ENCODE measurements at places on chromosomes 12 and 14.

GRCh38 chr12:2190085-2190484 is 137.3 kb downstream of the CACNA1C start:
- no peak for DNase-seq

GRCh38 chr12:84542289-84542688 is 370.3 kb downstream of the SLC6A15 start:
- DNase-seq: no peak

DNA sequence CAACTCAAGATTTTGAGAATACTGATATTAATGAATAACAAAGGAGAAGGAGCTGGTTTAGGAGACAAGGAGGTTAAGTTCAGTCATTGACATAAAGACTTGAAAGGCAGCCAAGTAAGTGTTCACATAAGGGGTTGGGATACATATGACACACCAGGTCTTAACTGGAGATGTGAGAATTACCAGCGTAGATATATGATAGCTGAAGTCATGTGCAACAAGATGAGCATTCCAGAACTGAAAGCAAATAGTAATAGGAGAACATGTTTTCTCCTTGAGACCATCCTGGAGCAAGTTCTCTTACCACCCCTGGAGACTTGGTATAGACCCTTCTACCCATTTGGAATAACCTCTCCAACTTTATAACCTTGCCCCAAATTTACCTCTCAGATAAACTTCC is 43.3 kb upstream of the NPFF start:
- DNase-seq: no peak

DNA sequence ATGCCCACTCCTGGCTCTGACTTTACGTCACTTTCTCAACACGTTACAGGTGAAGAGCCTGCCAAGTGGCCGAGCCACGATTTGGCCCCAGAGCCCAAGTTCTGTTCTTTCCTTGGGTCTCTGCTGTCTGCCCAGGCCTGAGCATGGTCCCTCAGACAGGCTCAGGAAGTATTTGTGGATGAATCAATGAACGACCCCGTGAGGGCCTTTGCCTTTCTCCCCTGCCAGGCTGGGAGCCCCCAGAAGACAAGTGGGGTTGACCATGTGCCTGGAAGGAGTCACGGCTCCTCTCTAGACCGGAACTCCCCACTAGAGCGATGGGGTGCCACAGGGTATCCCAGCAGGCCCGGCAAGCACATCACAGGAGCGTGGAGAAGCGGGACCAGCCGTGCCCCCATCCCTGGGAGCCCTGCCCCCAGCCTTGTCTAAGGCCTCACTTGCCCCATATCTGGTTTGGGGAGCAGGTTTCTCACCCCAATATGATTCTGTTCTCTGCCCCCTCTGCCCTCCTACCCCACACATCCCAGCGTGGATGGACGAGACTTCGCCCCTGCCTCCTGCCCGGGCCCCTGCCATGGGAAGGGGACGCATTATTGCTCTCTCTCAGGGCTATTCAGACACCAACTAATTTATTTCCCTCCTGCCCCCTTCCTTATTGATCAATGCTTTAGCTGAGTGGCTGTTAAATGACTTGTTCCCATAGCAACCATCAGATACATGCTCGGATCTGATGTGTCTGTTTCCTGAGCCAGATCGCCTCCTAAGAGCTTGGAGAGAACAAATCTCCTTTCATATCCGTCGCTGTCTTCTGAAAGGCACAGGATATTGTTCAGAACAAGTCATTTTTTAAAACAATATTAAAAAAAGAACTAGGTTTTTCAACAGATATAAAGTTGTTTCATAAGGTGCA is 69.0 kb downstream of the DIO3 start:
- no peak for DNase-seq

DNA sequence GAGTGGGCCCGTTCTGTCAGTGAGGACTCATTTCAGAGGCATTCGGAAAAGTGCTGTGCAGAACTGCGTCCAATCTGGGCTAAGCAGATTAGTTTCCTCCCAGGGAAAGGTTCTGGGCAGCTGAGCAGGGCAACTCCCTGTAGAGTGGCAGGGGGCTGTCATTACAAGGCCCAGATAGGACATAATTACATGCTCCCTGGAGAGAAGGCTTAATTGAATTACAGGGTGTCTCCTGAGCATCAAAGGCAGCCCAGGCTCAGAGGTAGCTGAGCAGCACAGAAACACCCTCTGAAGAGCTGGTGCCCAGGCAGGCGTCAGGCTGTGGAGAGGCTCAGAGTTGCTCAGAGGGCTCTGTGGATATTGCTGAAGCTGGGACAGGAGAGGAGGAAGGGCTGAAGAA is 36.0 kb downstream of the SLC8A3 start:
- peak; percentile 88 for DNase-seq

DNA sequence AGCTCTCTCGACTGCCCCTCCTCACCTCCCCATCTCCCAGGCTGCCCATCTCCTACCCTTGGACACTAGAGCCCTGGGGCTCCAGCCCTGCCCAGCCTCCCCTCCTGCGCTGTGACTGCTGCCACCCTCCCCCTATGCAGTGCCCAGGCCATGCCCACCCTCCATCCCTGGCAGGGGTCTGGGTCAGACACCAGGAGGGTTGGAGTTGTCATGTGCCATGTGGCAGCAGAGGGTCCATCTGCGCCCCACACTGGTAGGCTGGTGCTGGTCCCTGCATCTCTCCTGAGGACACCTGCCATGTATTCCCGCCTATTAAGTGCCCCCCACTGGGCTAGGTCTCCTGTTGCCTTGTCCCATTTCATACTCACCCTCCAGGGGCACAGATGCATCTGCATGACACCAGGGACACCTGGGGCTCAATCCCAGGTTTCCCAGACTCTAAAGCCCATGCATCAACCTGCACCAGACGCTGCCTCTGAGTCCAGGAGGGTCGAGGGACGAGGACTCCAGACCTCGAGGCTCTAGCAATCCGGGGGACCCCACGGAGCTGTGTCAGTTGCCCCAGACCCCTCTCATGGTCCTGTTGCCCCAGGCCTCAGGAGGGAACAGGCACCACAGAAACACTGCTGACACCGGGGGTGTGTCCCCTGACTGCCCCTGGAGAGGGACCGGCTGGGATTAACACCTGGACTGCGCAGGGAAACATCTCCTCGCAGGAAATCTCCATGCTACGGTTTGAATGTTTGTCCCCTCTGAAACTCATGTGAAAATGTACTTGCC is 23.4 kb upstream of the SFSWAP start:
- no peak for DNase-seq

DNA sequence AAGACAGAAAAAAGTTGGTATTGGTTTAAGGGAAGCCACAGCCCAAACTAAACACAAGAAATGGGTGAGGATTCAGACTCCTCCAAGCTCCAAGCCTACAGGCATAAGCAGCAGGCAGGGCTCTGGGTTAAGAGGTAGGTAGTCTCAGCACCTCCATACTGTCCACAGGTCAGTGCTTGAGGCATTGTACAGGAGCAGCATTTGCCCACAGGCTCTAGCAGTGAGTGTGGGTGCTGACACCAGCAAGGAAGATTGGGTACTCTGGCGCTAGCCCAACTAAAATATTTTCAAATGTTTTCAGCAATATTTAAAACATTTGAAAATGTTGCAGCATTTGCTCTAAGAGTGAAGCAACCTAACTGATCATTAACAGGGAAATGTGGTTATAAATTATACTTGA is 33.1 kb downstream of the FERMT2 start:
- no peak for DNase-seq

DNA sequence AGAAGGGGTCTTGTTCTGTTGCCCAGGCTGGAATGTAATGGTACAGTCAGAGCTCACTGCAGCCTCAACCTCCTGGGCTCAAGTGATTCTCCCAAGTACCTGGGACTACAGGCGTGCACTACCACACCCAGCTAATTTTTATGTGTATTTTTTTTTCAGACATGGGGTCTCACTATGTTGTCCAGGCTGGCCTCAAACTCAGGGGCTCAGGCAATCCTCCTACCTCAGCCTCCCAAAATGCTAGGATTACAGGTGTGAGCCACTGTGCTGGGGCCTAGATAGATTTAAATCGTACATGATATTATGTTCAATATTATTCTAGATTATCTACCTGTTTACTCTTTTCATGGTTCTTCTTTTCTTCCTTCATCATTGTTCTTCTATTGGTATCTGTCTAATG is 61.5 kb downstream of the IFT81 start:
- no peak for DNase-seq

All from COR-L47 (cell line).